ENCODE measurements at places on chromosomes 12 and 14.

- no peak for DNase-seq
These were observed 153.2 kb upstream of the ABCD2 start for GRCh38 chr12:39772821-39773259.

GRCh38 chr12:25494926-25495325 lies 58.2 kb downstream of the LMNTD1 start:
- no peak for DNase-seq

- DNase-seq = no peak
These were observed 8.4 kb downstream of the DEGS2 start for GRCh38 chr14:100150932-100151587.

GRCh38 chr12:72472350-72472749 lies 200.2 kb downstream of the TRHDE start:
- DNase-seq = no peak

- no peak for DNase-seq
These were observed 528.2 kb downstream of the RPS29 start for GRCh38 chr14:49057838-49058510.

DNA sequence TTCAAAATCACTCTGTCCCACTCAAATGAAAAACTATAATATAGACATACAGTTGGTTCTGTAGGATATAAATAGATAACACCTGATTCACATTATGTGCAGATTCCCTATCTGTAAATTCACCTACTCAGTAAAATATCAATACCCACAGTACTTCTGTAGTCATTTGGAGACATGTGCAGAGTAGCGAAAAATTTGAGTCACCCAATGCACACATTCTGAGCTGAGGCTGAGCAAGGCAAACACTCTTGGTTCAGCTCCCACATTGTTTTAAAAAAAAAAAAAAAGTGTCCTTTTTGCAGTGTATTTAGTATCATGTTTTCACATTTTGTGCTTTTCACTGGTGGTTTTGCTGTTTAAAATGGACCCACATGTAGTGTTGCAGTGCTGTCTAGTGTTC lies 27.3 kb upstream of the BBS10 start:
- DNase-seq = no peak

DNA sequence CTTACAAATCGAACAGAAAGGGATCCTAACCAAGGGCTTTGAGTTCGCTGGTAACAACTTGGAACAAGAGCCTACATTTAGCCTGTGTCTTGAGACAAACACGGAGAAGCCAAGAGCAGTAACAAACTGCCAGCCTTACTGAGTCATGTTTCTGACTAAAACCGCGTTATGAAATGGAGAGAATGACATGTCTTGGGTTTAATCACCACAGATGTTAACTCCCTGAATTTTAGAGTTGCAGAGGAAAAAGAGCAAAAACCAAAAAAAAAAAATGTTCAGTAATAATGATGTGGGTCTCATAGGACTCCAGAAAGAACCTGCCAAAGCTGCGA lies 1.0 kb downstream of the BLTP3B start:
- DNase-seq = no peak

- DNase-seq = no peak
These were observed 12.1 kb downstream of the TCL1A start for GRCh38 chr14:95701846-95702221.

GRCh38 chr14:68246786-68247105 lies 427.2 kb downstream of the RAD51B start:
- no peak for DNase-seq

DNA sequence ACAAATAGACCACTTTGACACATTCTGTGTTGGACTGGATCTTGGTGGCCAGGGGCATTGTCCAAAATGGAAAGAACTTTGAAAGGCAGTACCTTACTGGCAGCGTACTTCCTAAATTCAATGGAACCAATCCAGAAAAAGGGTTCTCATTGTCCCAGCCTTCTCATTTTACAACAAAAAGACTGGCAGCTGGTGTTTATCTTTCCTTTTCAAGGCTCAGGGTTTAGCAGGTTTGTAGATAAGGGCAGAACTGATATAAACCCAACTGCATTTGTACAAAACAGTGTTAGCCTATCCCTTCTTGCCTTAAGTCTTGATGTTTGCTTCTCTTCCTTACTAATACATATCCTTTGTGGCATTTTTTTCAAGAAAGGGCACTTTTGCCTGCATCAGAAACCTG lies 7.7 kb downstream of the THAP2 start:
- DNase-seq = no peak

DNA sequence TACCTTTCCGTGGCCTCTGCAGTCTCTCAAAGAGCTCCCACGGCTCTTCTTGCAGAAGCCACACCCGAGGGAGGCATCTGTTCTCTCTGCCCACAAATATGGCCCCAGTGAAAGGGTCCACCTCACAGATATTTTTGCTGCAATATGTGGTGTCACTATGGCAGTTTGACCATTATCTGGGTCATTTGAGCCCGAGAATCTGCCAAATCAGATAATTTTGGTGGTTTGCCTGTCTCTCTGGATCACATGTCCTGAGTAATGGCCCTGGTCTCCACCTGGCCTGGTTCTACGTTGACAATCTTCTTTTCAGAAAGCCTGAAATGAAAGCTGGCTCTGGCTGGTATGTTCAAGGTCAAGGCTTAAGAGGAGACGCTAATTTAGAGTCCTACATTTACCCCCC lies 5.7 kb upstream of the WSCD2 start:
- no peak for DNase-seq

GRCh38 chr12:101819467-101819866 lies 11.3 kb downstream of the GNPTAB start:
- DNase-seq = no peak

DNA sequence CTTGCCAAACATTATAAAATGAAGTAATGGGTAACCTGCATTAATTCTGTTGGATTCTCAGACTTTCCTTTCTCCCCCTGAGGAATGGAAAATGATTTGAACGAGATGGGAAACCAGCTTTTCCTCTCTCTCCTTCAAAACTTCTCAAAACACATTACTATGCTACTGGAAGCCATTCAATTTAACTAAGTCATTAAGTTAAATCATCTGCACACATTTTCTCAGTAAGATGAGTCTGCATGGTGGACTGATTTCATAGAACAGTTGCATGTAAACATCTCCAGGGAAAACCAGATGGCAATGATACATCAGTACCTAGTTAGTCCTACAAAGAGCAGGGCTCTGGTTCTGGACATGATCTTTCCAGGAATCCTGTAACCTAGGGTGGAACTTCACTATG lies 59.9 kb downstream of the BMP4 start:
- no peak for DNase-seq

DNA sequence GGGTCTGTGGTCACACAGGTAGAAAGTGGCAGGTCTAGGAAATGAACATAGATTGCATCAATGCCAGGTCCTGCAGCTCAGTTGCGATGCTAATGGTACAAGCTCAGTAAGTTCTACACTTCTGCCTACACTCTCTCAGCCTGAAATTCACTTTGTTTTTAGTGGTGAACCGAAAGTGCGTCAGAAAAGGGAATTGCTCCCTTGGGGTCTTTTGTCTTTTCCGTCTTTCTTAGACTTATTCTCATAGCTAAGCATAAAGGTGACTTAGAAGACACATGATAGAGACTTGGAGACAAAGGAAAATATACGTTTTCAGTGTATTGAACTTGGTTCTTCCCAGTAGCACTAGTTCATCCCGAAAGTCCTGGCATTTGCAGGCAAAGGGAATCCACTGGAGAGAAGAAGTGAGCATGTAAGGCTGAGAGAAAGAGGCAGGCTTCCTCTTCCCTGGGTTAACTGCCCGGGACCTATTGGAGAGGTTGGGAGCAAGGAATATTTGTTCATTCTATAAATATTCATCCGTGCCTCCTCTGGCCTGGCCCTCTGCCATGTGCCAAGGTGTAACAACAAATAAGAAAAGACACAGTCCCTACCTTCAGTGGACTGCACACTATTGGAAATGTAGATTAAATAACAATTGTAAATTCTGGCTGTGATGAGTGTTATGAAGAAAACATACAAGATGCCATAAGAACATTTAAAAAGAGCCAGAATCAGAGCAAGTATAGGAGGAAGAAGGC lies 785.8 kb downstream of the MED13L start:
- DNase-seq = no peak

DNA sequence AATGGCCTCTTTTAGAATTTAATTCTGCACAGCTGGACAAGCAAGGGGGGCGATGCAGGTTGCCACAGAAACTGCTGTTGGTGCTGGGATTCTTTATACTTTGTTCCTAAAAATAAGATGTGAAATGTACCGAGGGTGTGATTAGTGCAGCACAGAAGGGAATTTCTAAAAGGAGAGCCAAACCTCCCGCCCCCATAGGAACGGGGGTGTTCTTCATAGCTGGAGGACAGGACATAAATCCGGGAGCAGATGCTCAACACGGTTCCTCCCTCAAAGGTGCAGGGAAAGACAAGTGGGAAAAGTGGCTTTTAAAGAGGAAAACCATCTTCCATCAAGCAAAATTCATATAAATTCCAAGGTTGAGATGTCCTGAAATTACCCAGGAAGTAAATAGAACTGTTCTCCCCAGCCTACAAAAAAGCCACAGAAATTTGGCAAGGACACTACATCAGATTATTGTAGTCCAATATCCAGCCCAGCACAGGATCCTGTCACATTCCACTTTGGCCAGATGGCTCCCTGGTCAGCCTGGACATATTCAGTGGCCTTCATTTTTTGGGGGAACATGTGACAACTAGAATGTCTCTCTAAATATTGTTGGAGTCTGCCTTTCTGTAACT lies 51.4 kb upstream of the TMX1 start:
- no peak for DNase-seq

- no peak for DNase-seq
These were observed 11.6 kb downstream of the GSG1 start for GRCh38 chr12:13091832-13092231.

DNA sequence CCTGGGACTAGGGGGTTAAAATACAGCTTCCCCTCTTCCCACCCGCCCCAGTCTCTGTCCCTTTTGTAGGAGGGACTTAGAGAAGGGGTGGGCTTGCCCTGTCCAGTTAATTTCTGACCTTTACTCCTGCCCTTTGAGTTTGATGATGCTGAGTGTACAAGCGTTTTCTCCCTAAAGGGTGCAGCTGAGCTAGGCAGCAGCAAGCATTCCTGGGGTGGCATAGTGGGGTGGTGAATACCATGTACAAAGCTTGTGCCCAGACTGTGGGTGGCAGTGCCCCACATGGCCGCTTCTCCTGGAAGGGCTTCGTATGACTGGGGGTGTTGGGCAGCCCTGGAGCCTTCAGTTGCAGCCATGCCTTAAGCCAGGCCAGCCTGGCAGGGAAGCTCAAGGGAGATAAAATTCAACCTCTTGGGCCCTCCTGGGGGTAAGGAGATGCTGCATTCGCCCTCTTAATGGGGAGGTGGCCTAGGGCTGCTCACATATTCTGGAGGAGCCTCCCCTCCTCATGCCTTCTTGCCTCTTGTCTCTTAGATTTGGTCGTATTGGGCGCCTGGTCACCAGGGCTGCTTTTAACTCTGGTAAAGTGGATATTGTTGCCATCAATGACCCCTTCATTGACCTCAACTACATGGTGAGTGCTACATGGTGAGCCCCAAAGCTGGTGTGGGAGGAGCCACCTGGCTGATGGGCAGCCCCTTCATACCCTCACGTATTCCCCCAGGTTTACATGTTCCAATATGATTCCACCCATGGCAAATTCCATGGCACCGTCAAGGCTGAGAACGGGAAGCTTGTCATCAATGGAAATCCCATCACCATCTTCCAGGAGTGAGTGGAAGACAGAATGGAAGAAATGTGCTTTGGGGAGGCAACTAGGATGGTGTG lies 1.9 kb downstream of the GAPDH start:
- DNase-seq = no peak

DNA sequence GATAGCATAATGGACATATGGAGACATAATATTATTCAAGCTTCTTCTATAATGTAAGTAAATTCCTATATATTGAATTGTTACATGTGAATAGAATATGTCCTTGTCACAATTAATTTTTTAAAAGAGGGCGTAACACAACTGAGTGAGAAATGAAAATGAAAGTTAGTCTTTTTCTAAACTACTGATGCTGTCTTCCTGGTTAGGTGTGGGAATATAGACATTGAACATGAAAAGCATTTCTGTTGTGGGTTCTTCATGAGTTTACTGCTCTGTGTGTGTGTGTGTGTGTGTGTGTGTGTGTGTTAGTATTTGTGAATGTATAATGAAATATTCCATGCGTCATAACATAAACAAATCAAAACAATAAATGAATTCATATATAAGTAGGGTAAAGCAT lies 40.5 kb upstream of the RTL1 start:
- no peak for DNase-seq

GRCh38 chr12:52346593-52346992 lies 20.7 kb downstream of the KRT85 start:
- no peak for DNase-seq

DNA sequence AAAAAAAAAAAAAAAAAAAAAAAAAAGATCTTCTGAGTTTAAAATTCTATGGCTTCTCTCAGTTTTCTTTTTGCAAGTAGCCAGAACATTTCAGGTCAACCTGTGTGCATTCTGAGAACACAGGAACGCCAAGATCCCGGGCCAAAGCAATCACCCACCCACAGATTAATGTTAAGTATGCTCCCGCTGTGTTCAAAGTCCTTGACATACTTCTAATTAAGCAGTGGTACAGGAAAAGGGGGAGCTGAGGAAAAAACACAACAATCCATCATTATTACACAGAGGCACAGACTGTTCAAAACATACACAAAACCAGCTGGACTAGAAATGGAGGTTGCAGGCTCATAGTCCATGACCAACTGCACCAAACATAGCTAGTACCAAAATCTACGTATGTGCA lies 2.8 kb downstream of the FBXO21 start:
- no peak for DNase-seq

GRCh38 chr12:104312654-104313053 lies 9.1 kb downstream of the EID3 start:
- no peak for DNase-seq

- DNase-seq = no peak
These were observed 499.0 kb downstream of the GALC start for GRCh38 chr14:87494010-87494409.

GRCh38 chr12:105120551-105120950 lies 13.0 kb downstream of the WASHC4 start:
- no peak for DNase-seq

DNA sequence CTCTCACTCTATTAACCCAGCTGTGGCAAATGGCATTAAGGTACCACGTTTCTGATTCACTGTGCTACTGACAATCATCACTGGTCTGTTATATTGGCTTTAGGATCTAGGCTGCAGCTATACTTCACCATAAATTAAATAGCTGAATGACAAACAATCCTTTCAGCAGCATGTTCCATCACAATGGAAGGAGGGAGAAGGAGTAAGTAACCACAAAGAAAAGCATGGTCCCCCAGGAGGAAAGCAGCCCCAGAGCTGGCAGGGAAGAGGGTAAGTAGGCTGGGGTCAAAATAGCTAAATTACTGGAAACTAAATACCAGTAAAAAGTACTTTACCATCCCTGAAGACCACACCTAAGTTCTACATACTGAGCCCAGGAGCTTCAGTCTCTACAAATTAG lies 2.8 kb downstream of the ARMH4 start:
- no peak for DNase-seq

GRCh38 chr12:58034311-58034710 lies 92.9 kb downstream of the ATP23 start:
- no peak for DNase-seq

DNA sequence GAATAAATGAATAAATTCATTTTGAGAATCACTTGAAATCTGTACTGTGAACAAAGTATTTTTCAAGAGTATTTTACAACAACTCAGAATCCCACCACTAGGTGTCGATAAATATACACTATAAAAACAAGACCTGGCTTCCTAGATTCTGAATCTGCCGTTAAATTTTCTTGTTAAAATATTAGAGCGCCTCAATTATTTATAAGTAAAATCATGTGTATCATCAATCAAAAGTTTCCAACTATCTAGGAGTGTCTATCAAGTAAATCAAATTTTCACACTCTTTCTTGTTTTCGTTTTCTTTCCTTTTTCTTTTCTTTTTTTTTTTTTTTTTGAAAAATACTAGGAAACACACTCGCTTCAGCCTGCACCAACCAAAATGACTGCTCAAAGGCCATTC lies 179.2 kb upstream of the DCN start:
- DNase-seq = no peak

Data from vagina (tissue), 2 donors.